CD4-positive, alpha-beta memory T cell (primary cell): ENCODE measurements at places on chromosomes 2 and 18.

DNA sequence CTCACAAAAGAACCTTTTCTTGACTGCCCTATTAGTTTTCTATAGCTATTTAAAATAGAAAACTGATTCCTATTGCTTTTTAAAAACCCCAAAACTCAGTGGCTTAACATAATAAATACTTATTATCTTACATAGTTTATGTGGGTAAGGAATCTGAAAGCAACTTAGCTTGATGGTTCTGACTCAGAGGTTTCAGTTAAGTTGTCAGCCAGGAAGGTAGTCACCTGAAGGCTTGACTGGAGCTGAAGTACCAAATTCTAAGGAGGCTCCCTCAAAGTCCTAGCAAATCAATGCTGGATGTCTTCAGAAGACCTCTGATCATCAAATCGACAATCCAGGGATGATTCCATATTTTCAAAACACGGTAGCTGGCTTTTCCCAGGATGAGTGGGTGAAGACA, 546.6 kb upstream of the CDH2 start:
- DNase-seq, result no peak

GRCh38 chr2:82803307-82803706, 1655.8 kb downstream of the SUCLG1 start:
- no peak for DNase-seq

- no peak for DNase-seq
Observed at GRCh38 chr2:54604871-54605270, 118.6 kb upstream of the EML6 start.

DNA sequence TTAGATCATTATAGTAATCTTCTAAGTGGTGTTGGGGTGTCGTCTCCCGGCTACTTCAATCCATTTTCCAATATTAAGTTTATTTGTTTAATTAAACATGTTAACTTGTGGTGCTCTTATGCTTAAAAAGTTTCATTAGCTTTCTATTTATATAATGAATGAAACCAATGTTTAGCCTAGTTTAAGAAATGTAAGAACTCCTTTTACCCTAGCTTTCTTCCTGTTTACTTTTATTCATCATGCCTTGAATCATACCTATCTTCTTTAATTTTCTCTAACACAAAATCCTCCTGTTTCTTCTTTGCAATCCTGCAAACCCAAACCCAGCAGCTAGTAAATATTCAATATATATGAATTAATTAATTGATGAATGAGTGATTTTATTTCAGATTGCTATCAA, 1276.7 kb upstream of the PIK3C3 start:
- DNase-seq, result no peak

DNA sequence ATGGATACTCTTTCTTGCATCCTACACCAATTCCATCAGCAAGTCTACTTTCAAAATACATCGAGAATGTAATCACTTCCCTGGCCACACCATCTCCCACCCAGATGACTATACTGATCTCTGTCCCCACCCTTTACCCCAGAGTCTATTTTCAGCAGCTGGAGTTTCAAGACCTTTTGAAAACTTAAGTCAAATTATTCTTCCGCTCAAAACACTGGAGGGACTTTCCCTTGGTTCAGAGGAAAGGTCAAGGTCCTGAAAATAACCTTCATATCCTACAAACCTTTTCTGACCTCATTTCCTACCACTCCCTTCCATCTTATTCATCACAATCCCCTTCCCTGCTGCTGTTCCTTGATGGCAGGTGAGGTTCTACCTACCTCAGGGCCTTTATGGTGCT, 58.8 kb upstream of the LYPD6 start:
- no peak for DNase-seq

DNA sequence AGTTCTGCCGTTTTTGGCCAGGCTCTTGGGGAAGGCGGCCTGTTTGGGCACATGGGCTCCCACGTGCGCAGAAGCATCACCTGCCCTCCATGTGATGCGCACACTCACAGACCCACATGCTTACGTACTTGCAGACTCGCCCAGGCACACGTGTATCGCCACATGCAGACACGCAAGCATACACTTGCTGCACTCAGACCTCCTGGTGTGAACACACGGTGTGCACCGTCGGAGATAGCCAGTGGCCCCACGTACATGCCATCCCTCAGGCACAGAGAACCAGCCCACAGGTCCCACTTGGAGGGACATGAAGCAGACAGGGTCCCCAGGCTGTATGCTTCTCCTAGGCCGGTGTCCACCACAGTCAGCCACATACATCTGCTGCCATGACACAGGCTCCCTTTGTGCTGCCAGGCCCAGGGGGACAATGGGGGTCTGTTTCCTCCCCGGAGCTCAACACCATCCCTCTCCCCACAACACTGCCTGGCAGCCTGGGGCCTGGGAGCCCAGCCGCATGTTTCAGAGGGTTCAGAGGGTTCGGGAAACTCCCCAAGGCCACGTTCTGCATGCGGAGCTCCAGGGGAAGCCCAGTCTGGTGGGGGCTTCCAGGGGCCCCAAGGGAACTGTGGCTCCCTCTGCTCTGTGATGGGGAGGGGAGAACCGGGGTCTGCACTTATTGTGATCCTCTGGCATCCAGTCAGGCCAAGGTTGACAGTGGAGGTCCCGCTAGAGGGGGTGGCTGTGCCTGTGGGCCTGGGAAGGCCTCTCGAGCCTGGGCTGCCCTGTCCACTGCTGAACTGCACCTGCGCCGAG, 208.1 kb upstream of the HAAO start:
- no peak for DNase-seq

- DNase-seq, result no peak
Observed at GRCh38 chr2:102184568-102184967, 2.3 kb upstream of the IL1RL2 start.
